Cortex of kidney (tissue), 1 donor: ENCODE measurements at places on chromosomes 13 and 19.

DNA sequence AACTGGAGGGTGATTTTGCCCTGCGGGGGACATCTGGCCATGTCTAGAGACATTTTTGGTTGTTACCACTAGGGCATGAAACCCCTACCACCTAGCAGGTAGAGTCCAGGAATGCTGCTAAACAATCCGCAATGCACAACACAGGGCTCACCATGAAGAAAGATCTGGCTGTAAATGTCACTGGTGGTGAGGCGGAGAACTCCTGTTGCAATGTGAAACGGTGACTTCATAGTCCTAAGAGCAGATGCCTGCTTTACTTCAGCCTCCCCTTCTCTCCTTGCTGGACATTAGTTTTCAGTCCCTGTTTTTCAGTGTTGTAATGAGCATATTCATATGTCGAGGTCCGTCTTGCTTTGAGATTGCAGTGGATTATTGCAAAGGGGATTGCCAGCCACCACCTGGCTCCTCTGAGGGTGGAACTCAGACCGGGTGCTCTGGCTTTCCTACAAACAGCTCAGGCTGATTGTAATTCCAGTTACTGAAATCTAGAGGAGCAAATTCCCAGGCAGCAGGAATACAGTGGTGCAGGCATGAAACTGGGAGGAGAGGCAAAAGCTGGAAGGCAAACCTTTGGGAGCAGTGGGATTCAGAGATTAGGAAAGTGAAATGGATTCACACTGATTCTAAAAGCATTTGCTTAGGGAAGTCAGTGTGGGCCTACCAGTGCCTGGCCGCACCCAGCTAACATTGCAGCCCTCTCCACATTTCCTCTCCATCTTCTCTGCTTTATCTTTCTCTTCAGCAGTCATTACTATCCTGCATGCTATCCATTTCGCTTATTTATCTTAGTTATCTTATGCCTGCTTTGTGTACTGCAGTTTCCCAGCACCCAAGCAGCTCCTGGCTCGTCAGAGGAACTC is 76.1 kb upstream of the PCDH8 start:
- no peak for DNase-seq

DNA sequence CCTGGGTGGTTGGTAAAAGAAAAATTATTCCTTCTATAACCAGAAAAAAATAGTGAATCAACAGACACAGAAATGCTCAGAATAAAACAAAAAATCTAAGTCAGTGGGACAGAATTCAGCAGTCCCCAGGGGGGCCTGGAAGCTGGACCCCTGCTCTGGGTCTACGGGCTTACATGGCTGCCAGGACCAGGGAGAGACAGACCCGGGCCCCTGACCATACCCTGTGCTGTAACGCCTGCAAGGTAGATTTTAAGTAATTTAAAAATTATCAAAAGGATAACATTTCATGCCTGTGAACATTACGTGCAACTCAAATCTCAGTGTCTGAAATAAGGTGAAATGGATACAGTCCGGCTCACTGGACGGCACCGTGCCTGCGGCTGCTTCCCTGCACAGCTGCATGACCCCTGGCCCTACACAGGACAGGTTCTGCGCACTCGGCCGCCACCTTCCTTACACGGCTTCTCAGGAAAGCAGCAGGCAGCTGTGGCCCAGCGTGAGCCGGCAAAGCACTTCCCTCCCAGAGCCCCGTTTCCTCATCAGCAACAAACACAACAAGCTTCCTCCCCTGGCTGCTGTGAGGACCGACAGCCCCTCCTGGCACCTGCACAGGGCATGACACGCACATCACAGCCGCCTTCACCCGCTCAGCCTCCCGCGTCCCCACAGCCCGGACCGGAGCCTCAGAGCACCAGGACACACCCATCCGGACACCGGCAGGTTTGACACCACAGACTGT is 22.2 kb downstream of the RASA3 start:
- no peak for DNase-seq

- DNase-seq: no peak
These were observed 95.1 kb downstream of the SLC7A1 start for GRCh38 chr13:29500386-29500785.

DNA sequence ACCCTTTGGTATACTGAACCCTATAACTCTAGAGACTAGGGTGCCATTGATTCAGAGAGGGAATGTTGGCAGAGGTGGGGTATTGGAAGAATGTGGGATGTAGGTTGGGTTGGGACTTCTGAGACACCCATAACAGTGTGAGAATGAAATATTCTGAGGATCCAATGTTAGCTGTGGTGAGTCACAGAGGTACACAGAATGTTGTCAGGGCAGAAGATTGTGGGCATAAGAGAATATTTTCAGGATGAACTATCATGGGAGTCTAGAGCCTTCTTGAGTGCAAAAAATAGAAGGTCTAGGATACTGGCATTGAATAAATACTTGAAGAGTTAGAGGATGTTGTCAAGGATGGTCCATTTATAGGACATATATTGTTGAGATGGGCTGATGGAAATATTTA is 9.0 kb downstream of the KLK13 start:
- DNase-seq: no peak

- DNase-seq: no peak
These were observed 39.5 kb upstream of the CNMD start for GRCh38 chr13:52779103-52779502.

GRCh38 chr19:19613506-19613905 is 5.0 kb downstream of the PBX4 start:
- DNase-seq: no peak

- no peak for DNase-seq
These were observed 215.4 kb upstream of the IRS2 start for GRCh38 chr13:110001670-110002275.

GRCh38 chr13:114026481-114026880 is 52.6 kb upstream of the C13orf46 start:
- DNase-seq: no peak

DNA sequence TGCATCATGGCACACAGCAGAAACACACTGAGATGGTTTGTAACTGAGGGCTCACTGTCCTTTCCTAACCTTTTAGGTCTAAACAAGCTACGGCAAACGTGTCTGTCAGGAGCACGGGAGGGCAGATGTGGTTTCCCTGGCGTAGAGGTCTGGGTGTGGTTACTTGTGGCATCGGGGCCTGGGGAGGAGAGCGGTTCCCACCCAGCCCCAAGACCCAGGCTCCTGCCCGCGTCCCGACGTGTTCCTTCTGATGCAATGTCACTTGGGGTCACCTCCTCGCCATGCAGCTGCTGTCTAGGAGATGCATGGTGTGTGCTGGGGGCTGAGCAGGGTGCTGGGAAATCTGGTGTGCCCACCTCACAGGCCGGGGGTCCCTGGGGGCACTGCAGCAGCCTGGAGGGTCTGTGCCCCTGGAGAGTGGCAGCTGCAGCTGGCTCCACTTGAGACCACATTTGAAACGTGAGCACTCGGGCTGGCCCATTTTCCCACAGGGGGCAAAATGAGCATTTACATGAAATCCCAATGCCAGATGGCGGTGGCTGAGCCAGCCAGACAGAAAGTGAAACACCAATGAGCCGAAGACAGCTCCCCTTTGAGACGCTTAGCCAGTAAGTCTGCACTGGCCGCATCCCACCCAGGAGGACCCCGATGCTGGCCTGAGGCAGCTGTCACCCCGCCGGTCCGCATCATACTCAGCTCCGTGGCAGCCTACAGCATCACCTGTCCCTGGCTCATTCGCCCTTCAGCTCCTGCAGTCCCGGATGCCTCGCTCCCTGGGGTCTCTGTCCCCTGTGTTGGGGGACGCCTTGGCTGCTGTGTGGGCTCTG is 22.3 kb upstream of the MYDGF start:
- no peak for DNase-seq

DNA sequence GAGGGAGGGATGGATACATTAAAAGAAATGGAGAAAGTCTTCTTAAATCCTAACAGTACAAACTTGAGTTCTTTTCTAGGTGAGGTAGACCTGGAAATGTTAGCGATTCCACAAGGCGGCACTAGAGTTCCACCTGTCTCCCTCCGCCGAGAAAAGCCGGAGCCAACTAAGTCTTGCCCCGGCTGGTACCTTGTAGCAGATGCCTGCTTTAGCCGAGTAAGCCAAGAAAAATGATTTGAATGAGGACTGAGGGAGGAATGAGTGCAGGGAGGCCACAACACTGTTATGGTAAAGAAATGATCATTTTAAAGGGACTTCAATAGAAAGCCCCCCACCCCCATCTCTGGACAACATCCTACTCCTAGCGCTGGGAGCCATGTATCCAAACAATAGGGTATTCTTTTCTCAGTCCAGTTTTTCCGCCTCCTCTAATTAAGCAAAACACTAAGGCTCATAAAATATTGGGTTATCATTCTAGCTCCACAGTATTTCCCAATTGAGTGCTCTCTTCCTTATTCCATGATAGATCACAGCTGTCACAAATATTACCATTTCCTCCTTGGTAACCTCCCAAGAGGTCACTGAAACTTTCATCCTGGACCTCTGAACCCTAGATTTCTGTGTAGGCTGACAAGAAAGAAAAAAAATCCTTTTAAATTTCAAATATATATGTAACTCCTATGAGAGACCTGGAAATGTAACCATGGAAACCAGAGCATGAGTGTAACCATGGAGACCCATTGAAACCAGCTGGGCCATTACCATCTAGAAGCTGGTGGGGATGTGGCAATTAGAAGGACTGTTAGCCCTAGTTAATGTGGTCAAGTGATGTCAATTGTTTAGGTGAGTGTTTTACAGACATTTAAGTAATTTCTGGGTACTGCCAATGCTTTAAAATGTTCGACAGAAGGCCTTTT is 58.3 kb downstream of the GPALPP1 start:
- DNase-seq: no peak

- DNase-seq: no peak
These were observed 9.4 kb upstream of the GRAMD1A start for GRCh38 chr19:34990578-34991192.

GRCh38 chr13:109273326-109273751 is 513.0 kb downstream of the IRS2 start:
- DNase-seq: no peak

DNA sequence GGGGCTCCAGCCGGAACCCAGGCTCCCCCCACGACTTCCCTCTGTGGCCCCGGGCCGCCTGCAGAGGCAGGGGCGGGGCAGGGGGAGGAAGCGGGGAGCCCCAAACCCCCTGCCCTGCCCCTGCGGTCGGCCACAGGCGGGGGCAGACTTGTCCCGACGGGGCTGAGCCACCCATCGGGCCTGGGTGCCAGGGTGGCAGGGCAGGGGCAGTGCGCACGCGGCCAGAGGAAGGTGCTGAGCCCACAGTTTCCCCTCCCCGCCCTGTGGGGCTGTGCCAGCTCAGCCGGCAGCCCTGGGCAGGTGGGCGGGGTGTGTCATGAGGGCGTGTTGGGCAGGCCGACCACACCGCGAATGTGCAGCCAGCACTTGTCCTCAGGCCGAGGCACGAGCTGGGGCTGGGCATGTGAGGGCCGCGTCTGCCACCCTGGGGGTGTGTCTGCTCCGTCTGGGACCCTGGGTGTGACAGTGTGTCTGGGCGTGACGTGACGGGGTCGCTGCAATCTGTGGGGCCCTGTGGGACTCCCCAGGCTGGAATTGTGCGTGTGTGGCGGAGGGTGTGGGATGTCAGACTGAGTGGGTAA is 17.7 kb downstream of the CCDC97 start:
- DNase-seq: no peak

- DNase-seq: no peak
These were observed 201.3 kb upstream of the SLITRK6 start for GRCh38 chr13:86000546-86000945.

- DNase-seq: no peak
These were observed 7.6 kb downstream of the PNKP start for GRCh38 chr19:49859682-49860335.

DNA sequence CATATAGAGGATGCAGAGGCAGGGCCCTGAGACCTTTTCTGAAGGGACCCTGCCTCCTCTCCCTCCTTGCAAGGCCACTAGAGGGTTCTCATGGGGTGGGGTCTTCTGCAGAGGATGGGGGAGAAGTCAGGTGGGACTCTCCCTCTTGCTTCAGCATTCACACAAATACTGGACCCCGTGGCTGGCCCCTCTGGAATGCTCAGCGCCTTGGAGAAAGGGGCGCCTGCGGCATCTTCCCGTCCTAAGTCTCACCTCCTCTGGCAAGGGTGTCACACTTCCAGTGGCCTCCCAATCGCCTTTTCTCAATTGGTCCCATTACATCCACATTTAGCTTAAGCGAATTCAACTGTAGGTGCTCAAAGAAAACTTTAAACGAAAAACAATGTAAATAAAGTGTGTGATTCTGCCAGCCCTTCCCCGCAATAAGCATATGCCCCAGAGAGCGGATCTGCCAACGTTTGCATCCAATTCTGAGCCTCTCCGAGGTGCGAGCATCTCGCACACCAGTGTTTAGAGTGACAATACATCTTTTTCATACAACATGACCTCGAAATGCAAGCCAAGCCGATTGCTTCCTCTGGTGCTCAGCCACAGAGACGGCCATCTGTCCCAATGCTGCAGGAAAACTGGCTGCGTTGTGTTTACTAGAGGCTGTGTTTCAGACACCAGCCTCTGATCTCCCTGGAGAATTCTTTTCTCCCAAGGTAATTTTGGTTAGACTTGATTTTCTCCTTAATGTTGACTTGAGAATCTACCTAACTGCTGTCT is 69.1 kb upstream of the WASF3 start:
- no peak for DNase-seq

DNA sequence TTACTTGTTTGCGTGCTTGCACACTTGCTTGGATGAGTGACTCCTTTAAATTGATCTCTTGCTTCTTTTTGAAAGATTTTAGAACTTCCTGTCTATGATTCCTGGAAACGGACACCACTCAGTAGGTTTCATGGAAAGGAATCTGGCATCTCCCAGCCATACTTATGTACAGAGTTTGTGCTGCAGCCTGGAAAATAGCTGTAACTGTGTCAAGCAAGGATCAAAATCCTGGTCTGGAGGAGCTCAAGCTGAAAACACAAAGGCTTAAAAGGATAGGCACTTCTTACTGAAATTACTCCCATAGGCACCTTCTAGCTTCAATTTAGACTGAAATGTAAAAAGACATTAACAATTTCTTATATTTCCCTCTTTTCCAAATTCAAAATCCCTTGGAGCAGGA is 1.4 kb upstream of the FREM2 start:
- DNase-seq: no peak

DNA sequence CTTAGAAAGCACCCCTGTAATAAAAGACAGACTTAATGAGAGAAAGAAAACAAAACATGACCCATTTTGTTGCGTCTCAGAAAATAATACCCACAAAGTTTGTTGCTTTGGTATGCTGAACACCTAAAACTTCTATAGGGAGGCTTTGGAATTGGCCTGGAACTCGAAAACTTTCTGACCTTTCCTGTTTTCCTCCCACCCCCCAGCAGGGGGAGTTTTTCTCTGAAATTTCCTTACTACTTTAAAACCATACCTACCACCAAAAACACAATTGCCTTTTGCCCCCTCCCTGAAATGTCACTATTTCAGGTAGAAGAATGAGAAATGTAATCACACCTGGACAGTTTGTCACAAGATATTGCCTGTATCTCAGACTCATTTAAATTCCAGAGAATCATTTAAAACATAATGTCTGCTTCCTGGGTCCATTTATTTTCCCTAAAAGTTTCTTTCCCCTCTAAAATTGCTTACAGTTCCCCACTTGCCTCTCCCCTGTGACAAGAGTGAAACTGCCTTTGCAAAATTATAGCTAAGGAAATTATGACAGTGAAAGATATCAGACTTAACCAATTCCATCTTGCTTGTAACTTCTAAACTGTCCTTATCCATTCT is 2700.2 kb downstream of the PCDH9 start:
- DNase-seq: no peak
